ENCODE measurements at places on chromosomes 4 and X.

DNA sequence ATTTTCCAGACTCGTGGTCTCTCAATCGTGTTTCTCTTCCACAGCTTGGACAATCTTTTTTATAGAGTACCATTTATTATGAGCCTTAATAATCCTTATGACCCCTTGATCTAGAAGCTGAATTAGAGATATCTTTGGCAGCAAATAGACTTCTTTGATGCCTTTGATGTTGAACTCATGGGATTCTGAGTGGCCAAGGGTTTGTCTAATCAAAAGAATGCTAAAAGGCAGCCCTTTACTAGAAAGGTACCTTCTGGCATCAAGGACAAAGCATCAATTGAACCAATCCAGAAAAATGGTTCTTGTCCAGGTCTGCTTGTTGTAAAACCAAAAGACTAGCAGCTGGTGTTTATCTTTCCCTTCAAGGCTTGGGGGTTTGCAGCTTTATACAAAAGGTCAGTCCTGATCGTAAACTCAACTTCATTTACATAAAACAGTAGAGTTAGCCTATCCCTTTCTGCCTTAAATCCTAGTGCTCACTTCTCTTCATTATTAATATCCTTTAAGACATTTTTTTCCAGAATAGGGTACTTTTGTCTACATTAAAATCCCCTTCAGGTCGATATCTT, 411.3 kb downstream of the FAT4 start:
- DNase-seq = no peak

DNA sequence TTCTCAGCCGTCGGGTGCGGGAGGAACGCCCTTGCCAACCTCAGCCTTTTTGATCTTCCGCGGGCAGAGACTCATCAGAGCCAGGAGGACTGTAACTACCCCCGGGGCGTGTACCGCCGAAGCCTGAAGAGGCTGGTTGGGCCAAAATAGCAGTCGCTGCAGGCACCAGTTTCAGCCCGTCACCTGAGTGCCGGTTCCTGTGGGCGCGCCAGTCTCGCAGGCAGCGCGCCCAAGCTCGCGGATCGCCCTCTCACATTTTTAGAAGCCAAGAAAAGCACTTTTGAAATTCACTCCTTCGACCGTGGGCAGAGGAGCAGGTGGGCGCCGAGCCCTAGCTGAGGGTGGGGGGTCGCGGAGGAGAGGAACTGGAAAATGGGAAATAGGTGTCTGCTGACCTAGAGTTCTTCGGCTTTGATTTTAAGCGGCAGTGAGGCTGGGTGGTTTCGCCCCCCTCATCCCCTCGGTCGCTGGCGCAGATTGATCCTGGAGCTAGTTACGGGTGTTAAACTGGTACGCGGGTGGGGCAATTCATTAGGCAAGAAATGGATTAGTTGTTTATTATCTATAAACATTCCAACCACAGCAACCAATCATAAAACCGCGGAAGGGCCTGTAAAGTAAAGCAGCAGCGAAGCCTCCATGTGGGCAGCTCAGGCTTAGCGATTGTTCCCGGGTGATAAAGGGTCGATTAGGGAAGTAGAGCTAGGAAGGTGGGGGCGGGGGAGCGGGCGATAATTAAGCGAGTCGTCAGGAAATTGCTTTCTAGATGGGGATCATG, 69.2 kb downstream of the FBXO8 start:
- peak; percentile 28 for DNase-seq

DNA sequence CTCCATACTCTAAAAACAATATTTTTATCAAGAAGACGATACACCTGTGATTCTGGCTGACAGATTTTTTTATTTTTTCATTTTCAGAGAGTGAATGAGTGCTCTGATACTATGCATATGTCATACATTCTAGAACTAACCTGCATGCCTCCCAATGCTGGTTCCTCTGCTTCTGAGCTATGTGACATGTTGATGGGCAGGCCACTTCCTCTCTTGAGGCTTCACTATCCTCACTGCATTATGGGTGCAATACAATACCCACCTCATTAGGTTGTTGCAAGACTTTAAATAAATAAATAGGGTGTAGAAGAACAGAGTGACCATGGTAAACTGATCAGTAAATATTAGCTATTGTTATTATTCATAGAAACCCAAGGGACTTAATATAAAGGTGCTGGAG, 408.3 kb downstream of the HNRNPD start:
- DNase-seq = no peak

- no peak for DNase-seq
These were observed 61.7 kb upstream of the GALNTL6 start for GRCh38 chr4:171751538-171751937.

GRCh38 chr4:19969492-19969891, 282.2 kb upstream of the SLIT2 start:
- DNase-seq = no peak

DNA sequence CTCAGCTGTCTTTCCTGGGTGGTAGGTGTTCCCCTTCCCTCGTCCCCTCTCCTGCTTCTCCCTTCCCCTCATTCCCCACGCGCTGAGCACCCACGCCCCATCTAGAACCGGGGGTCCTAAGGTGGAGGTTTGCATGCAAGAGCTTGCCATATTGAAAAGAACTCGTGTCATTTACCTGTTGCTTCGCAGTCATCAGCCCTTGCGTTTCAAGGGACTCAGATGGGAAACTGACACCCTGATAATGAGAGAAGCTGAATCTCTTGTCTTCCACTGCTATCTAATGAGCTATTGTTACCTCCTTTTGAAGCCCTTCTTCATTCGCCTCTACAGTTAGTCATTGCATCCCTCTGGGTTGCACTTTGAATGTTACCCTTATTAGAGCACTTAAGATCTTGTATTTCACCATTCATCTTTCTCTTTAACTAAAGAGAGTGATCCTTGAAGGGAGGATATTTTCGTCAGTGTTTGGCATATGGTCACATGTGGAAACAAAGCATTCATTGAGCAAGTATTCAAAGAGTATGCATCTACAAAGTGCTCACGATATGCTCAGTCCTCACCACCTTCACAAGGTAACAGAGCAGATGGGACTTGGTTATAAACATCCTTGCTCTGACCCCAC, 25.7 kb downstream of the ARL9 start:
- no peak for DNase-seq

GRCh38 chrX:130085551-130086446, 24.5 kb downstream of the ELF4 start:
- no peak for DNase-seq

- DNase-seq = no peak
These were observed 1290.5 kb downstream of the ADGRL3 start for GRCh38 chr4:62490635-62491034.

DNA sequence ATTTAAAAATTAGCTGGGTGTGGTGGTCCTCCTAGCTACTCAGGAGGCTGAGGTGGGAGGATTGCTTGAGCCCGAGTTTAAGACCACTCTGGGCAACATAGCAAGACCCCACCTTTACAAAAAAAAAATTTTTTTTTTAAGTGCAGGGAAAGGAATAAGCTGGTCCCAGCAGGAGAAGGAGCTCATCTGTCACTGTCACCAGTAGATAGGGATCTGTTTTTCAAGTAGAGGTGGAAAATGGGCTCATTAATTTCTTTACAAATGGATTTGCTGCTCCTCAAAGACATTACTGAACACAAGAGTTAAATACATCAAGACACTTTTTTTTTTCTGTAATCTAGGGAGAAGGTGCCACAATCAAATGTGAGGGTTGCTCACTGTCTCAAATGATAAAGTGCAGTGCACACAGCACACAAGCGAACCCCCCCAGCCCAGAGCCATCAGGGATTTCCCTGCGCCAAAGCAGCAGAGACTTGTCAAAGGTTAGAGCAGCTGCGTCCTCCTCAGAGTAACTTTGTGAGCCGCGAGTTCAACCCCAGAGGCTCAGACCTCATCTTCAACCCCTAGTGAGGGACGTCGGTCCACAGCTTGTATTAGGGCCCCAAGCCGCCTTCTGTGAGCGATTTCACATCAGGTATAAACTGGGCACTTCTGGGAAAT, 14.3 kb upstream of the MTNR1A start:
- no peak for DNase-seq

DNA sequence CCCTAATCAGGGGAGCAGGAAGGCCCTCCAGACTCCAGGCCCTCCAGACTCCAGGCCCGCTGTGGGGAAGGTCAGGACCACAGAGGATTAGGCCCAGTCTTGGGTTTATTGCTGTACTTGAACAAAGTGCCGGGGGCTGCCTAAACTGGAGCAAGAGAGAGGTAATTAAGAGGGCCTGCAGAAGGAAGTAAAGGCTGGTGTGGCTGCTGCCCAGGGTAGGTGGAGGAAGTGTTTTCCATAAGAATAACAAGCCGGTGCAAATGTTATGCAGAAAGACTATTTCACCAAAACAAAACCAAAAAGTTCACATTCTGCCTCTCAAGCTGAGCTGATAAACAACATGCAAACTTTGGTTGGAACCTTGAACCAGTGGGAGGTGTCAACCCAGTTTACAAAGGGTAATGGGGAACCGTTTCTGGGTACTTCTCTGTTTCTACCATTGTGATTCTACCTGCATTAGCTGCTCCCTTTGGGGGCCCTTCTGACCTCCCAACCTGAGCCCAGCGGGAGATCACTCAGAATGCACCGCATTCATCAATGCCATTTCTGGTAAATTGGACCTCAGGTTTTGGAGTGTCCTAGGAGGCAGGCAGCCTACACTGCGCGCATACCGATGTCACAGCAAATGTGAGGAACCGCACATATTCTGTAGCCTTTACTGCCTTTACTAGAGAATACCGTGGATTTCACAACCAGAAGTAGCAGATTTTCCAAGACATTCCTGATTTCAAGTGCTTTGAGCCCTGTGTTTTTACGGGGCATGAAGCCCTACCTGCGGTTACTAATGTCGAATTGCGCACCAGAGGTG, 59.7 kb upstream of the BCOR start:
- DNase-seq = no peak

DNA sequence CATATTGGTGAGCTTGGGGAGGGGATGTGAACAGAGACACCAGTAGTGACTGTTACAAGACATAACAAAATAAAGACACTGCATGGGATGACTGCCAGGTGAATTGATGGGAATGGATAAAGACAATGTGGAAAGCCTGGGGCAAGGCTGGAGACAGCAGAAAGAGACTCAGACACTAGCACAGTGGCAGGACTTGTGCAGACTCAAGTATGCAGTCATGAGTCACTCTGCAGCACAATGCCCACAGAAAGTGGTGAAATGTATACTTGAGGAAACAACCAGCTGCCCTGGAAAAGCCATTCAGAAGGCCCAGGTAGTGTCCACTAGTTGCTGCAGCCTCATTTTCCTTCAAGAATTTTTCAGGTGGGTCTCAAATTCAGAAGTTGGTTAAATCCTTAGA, 452.3 kb downstream of the MID1IP1 start:
- DNase-seq = no peak

- DNase-seq = no peak
These were observed 39.9 kb downstream of the PSAPL1 start for GRCh38 chr4:7394681-7395451.

GRCh38 chr4:99645036-99645435, 12.6 kb downstream of the C4orf54 start:
- DNase-seq = no peak

GRCh38 chr4:6991249-6991648, 51.9 kb upstream of the TADA2B start:
- no peak for DNase-seq

- DNase-seq = no peak
These were observed 93.2 kb upstream of the ATP8A1 start for GRCh38 chr4:42750091-42750490.

DNA sequence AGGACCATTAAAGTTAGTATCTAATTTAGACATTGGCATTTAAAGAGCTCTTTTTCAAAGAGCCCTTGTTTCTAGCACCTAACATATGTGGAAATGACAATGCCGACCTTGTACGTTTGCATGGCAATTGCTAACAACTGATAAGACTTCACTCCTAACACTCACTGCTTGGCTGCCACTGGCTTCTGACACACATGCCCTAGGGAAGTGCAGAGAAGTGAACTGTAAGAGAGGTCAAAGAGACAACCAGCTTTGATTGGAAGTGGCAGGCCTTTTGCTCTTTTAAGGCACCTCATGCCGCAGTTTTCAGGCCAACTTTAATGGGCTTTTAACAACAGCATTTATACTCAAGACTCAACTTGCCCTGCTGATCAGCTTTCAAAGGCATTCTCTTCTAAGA, 158.4 kb downstream of the RAB28 start:
- DNase-seq = no peak

DNA sequence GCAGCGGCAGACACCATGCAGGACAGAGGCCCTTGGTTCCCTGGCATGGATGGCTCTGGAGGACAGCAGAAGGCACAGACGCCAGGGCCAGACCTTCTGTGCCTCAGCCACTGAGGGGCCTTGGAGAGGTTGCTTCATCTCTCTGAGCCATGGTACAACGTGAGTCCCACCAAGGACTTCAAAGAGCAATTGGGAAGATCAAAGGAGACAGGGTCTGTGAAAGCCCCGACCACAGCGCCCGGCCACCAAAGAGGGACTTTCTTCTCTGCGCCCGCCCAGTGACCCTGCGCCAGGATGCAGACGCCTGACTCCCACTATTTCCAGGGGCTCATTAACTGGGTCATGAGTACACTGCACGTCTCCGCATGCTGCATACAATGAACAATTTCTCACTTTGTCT, 174.0 kb downstream of the AFAP1 start:
- no peak for DNase-seq

DNA sequence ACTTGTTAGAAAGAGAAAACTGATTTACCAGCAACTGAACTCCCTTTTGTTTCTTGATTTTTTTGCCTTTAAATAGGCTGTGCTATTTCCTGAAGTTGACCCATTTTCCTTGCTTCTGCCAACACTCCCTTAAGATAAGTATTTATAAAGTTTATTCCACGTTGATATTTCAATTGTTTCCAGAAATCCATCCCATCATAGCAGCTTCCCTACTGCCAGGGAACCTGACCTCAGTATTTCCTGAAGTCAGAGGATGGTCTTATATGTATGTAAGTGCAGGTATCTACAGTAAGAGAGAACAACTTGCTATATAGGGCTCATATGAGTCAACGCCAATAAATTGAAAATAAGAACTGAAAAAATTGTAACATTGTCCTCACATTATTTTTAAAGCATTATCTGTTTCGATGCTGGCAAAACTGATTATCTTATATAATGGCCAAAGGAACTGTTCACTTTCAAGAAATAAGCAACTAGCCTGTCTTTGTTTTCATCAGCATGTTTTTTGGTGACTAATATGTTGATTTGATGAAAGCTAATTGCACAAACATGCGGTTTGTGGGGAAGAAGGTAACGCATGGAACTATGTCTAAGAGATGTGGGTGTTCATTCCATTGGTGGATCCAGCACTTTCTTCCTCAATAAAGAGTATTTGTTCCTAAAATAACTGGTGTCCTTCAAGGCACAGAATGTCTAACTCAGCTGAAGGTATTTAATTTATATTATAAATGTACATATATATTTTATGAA, 4.7 kb downstream of the LIMCH1 start:
- DNase-seq = no peak

GRCh38 chr4:104860238-104861123, 286.2 kb upstream of the TET2 start:
- peak; percentile 28 for DNase-seq

DNA sequence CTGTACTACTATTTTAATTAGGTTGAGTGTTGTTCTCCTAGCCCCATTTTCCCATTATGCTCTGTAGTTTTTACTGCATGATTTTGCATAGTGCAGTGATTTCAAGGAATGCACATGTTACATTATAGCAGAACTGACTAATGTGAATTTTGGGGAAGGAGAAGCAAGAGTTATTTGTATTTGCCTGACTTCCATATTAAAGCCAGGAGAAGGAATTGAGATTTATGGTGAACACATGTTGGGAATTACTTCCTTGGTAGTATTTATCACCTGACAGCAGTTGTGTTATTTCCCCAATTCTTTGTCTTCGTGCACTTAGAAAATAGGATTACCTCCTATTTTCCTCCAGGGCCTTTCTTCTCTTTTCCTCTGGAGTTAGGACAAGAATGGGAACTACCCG, 3.2 kb downstream of the TMEM144 start:
- DNase-seq = no peak

All from stimulated activated CD4-positive, alpha-beta T cell treated with anti-CD3 and anti-CD28 coated beads, Interleukin-1b, Interleukin-23, amount 100 ng/mL, for 48 hours (primary cell).